ENCODE measurements at places on chromosomes 12 and 14.

DNA sequence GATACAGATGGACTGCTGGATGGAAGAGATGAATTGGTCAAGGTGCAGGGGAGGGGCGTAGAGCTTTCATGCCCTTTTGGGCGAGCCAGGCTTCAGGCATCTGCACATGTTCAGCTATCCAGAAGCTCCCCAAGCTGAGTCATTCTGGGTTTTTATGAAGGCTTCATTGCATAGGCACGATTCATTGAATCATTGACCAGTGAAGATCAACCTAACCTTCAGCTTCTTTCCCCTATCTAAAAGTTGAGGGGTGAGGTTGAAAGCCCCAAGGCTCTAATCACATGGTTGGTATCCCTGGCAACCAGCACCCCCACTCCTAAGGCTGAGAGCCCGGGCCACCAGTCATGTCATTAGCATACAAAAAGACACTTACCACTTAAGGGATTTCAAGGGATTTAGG lies 36.3 kb downstream of the RPS29 start:
- DNase-seq, result no peak

DNA sequence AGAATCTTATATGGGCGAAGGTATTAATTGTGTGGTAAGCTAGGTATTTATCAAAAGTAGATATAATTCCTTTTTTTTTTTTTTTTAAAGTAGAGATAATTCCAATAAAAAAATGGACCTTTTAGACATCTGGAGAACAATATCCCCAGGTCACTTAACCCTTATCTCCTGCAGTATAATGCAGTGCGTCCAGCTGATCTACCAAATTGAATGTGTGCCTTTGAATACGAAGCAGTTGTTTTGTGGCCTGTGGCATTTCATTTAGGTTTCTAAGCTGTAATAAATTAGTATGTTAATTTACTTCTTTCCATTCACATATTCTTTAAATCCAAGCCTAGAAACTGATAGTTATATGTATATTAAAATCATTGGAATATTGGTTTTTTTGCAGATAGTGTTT lies 3.1 kb downstream of the FUT8 start:
- DNase-seq, result no peak

- no peak for DNase-seq
These were observed 26.6 kb downstream of the DDX51 start for GRCh38 chr12:132117558-132117875.

GRCh38 chr14:29928117-29928640 lies 532 bp upstream of the PRKD1 start:
- no peak for DNase-seq

DNA sequence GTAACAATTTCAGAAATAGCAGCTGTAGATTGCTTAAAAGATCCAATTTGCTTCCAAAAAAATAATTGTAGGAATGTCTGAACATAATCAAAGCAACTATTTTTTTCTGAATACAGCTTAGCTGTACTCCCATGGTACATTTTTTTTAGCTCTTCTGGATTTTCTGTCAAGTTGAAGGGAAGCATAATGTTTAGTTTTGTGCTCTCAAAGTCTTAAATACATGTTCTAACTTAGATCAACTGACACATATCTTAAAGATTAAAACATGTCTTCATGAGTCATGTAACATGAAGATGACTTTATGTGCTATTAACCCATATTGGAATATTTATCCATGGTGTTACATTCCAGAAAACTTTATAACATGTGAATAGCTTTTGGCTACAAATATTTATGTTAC lies 255.7 kb downstream of the BTG1 start:
- no peak for DNase-seq

- no peak for DNase-seq
These were observed 45.6 kb downstream of the MSRB3 start for GRCh38 chr12:65324056-65324455.

GRCh38 chr12:49990273-49990672 lies 17.5 kb downstream of the AQP6 start:
- DNase-seq, result no peak

GRCh38 chr12:33439587-33440011 lies at the start of gene SYT10:
SYT10 (minus strand) TSS chr12:33439819; CDS start chr12:33439522, 297 bp downstream.
- DNase-seq, result no peak

DNA sequence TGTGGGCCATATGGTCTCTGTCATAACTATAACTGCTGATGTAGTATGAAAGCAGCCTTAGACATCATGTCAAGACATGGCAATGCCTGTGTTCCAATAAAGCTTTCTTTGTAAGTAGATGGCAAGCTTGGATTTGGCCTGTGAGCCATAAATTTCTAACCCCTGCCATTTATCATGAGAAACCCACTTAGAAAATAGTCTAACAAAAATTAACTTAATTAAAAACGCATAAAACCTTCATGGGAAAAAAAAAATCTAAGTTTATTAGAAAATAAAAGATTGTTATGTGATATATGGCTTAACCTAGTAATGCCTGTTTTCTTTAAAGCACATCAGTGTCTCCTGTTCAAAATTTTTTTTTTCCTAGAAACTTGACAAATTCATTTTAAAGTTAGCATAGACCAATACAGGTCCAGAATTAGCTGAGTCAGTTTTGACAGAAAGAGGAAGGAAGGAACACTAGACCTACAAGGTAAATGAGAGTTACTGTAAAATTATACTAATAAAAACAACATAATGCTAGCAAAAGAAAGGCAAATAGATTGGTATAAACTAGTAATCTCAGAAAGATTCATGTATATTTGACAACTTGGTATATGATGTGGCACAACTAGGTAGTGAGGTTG lies 68.2 kb downstream of the USP15 start:
- no peak for DNase-seq

GRCh38 chr12:52615912-52616311 lies 2.4 kb downstream of the KRT73 start:
- DNase-seq, result no peak

DNA sequence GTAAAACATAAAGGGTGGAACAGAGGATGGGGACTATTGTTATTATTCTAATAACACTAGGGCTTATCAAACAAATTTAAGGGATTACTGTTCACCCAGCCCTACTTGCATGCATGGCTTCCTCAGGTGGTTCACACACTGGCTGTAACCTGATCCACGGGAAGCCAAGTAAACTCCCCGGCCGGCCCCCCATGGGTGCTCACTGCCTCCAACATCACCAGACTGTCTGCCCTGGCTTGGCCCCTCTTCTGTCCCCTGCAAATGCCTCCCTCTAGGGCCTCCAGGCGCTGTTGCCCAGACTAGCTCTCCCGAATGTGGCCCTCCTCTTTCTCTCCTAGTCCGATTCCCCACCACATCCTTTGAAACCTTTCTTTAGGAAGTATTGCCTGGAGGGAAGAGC lies 18.6 kb downstream of the FAIM2 start:
- DNase-seq, result no peak

DNA sequence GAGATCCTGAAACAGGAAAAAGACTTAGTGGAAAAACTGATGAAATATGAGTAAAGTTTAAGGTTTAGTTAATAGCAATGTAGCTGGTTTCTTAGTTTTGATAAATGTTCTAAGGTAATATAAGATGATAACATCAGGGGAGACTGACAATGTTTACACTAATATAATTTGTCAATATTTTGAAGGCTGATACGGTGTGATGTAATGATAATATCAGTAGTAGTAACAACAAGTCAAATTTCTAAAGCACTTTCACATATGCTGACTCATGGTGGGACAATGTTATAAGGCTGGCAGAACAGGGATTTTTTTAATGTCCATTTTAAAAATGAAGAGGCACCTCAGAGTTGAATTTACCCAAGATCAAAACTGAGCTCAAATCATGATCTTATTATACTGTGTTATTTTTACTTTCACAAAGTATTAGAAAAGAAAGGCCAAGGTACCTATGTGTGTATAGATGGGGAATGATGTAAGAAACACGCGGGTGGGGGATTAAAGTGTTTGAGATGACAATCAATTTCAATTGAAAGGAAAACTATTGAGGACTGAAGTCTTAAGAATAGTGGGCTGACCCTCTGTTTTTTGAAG lies 2.4 kb upstream of the FLRT2 start:
- DNase-seq, result no peak

DNA sequence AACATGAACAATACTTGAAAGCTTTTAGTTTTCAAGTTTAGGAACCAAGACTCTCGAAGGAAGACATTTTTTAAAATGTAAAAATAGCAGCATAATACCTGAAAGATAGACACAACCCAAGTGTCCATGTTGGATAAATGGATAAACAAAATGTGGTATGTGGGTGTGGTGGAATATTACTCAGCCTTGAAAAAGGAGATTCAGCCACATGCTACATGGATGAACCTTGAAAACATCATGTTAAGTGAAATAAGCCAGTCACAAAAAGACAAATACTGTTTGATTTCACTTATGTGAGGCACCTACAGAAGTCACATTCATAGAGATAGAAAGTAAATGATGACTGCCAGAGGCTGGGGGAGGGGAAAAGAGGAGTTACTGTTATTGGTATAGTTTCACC lies 228.7 kb downstream of the FBXL14 start:
- DNase-seq, result no peak

- no peak for DNase-seq
These were observed 2.2 kb downstream of the FRMD6 start for GRCh38 chr14:51653775-51654532.

GRCh38 chr14:106442857-106443256 lies 916.5 kb downstream of the TMEM121 start:
- DNase-seq, result peak; percentile 25

GRCh38 chr12:32205731-32206130 lies 99.1 kb downstream of the BICD1 start:
- DNase-seq, result no peak

DNA sequence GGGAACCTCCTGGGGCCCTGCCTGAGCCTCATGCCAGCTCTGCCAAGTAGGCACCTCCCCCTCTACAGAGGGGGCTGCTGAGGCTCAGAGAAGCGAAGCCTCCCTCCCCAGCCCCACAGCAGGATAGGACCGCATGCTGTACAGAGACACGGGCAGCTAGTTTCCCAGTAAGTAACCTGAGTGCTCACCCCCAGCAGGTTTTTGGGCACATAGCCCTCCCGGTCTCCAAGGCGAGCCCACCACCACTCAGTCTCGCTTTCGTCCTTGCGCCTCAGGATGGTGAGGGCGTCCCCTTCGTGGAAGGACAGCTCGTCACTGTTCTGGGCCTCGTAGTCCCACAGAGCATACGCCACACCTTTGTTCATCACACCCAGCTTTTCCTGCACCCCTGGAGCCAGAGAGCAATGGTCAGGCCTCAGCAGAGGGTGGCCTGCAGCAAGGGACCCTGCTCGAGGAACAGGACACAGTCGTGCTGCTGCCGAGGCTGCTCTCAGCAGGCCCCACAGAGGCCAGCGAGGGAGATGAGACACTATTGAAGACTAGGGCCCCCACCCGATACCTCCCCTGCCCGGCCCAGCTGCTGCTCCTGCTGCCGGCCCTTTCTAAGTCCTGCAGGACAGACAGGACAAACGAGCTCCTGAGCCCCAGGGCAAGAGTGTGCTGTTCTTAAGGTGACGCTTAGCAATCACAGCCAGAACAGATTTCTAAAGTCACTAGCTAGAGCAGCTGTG lies 20.4 kb downstream of the ZFYVE21 start:
- no peak for DNase-seq

GRCh38 chr12:29889737-29890136 lies 106.0 kb upstream of the TMTC1 start:
- DNase-seq, result no peak
